ENCODE measurements at places on chromosomes 11 and 22.

DNA sequence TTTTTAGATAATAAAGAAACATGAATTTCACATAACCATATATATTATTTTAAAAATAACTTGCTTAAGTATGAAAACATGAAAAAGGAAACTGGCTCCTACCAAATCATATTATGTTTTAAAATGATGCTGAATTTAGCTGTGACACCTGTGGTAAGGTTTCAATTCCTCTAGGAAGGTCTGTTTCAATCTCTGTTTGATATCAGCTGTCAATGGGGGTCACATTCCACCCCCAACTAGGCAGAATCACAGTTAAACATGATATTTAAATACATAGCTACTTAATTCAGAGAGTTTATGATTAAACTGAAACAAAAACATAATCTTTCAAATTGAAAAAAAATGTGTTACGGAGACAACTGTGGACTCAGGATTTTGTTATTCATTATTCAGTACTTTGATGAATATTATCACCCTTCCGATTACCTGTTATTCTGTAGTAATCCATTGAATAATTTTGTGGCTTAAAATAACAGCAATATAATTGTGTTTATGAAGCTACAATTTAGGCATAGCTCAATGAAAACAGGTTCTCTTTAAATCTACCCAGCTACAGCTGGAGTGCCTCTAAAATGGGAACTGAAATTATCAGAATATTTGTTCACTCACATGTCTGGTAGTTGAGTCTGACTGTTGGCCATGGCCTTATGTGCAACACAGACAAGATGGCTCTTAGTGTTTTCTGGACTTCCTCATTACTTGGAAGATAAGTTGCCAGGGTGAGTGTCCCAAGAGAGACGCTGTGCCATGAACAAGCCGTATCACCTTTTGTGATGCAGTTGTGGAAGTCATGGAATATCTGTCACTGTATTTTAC is 244.6 kb upstream of the ANO3 start:
- DNase-seq: no peak

GRCh38 chr11:60761436-60762190 is 4.9 kb downstream of the MS4A15 start:
- no peak for DNase-seq

DNA sequence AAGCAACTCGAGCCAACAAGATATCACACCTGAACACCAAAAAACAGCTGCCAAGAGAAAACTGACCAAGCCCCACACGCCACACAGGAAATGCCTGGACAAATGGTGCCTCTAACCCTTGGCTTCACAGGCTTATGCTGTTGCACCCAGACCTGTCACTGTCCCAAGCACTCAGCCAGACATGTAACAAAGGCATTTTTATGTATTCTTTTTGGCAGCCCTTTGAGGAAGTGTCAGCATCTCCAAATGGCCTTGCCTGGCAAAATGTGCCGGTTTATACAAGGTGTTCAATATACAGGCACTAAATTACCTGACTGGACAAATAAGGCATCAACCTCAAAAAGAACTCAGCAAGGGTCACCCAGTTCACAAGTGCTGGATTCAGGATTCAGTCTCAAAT is 6.1 kb downstream of the HDHD5 start:
- no peak for DNase-seq

DNA sequence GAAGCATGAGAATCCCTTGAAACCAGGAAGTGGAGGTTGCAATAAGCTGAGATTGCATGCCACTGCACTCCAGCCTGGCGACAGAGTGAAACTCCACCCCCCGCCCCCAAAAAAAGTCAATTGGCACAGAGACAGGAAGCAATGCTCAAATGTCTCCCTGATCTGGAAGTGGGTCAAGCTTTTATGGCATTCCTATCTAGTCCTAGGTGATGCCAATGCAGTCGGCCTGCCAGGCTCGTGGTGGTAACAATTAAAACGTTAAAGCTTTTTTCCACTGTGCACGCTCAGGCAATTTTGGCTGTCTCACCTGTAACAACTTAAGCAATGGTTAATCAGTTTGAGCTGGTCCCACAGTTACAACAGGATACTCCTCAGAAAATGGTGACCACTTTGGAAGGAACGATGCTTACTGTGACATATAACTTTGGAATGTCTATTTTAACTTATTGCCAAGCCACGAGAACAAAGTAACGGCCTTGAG is 18.9 kb upstream of the PISD start:
- DNase-seq: peak; percentile 67

DNA sequence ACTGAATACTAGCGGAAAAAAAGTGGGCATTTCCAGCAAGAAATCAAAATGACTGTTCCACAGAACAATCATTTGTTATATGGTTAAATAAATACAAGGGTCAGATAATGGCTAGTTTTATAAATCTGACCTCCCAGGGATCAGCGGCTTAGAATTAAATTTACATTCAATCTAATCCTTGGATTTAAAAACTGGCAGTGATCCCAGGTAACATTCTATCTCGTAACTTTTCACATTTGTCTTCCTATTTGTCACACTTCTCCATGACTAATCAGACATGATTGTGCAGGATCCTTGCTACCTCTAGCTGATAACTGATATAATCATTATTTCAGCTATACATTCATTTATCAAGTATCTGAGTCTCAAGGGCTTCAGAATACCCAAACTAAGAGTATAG is 2.9 kb upstream of the MMP3 start:
- no peak for DNase-seq

DNA sequence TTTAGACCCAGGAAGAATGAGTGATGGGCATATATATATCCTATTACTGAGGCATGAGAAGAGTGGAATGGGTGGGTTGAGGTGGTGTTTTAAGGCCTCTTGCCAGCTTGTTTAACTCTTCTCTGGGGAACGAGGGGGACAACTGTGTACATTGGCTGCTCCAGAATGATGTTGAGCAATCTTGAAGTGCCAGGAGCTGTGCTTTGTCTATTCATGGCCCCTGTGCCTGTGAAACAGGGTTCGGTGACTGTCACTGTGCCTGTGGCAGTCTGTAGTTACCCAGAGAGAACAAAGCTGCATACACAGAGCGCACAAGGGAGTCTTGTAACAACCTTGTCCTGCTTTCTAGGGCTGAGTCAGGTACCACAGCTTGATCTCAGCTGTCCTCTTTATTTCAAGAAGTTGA is 11.7 kb downstream of the LIMK2 start:
- no peak for DNase-seq

DNA sequence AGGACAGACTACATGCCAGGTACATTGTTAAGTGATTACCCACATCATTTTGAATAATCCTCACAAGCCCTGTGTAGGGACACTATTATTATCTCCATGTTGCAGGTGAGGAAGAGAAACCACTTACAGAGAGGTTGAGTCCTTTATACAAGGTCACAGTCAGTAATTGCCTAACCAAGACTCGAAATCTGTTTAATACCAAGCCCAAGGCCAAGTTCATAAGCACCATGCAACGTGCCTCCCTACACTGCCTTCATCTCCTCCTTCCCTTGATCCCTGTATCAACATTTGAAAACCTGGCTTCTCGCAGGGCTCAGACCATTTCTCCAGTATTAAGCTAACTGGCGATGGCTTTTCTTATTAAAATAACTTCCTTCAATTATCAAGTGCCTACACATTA is 41.7 kb upstream of the SEZ6L start:
- DNase-seq: no peak

DNA sequence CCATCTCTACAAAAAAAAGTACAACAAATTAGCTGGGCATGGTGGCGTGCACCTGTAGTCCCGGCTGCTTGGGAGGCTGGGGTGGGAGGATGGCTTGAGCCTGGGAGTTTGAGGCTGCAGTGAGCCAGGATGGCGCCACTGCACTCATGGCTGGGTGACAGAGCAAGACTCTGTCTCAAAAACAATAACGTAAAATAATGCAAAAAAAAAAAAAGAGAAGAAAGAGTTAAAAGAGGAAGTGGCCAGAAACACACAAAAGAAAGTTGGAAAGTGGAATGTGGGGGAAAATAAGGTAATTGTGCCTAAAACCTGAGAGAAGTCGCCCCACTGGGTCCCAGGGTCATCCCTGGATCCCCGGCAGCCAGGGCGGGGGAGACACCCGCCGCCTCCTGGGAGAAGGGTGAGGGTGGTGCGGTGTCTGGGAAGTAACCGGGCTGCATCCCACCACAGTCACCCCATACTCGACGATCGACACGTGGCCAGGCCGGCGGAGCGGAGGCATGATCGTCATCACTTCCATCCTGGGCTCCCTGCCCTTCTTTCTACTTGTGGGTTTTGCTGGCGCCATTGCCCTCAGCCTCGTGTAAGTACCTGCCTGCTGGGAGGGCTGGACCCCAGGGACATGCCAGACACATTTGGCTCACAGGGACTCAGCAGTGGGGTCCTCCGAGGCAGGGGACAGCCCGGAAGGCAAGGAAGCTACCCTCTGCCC is 8.1 kb downstream of the UPK3A start:
- DNase-seq: no peak

DNA sequence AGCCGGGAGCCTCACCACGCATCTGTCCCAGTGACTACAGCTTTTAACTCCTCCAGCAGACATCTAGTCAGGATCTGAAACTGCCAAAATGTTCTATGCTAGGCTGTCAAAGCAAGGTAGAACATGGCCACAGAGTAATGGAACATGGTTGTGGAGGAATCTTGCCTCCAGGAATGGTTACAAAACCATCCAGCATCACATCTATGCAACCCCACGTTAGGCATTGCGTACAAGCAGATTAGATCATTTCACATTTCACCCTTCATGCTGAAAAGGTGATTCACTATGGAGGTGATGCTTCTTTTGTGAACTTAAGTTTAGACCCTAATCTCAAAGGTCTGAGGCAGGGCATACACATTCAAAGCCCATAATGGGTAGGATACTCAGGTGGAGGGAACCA is 103.0 kb downstream of the PARVA start:
- DNase-seq: no peak

DNA sequence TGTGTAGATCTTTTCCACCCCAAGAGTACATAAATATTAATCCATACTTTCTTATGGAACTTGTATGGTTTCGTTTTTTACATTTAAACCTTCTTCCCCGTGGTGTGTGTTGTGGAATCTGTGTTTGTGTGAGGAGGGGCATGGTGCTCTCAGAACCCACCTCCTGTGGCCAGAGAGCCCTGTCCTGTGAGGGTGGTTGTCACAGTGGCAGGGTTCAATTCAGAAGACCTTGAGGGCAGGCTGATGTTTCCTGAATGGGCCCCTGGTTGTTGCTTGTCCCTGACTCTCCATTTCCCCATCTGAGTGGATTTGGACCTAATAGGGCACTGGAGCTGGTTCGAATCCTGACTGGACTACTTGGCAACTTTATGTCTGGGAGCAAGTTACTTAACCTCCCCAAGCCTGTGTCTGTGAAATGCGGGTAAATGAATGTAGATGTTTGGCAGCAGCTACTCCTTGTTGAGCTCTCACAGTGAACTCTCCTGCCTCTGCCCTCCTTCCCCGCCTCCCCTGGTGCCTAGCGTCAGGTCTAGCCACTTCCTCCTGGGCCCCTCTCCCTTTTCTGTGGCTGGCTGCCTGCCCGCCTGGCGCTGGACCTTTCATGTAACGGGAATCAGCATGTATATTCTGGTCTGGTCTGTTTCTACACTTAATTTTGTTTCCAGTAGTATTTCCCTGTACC is 7.3 kb downstream of the NEAT1 start:
- DNase-seq: peak; percentile 77
